Activated naive CD4-positive, alpha-beta T cell treated with anti-CD3 and anti-CD28 coated beads, Interleukin-2, amount 50 U/mL, for 72 hours (primary cell): ENCODE measurements at places on chromosomes 7 and 10.

DNA sequence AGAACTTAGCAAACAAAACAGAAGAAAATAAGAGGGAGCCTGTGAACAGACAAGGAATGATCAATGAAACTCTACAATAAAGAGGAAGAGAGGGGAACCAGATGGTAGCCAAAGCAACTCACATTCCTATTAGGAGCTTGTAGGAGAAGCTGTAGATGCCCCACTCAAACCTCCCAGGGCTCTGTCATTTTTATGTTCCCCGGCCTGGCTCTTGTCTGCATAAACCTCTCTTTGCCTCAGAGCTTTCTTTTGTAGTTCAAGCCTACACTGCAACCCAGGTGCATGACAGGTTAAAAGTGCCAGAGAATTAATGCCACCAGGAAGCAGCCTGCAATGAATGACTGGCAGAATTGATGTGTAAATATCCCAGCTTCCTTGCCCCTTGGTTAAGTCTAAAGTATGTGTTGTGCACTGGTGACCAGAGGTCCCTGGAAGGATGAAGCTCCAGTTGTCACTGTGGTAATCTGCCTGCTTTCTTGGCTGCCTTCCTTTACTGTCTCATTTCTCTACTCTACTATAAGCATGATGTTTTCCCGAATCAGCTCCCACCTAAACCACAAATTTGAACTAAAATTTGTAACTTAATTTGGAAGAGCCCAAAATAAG, 40.4 kb downstream of the HDAC9 start:
- DNase-seq = no peak

GRCh38 chr7:110948280-110948679, 142.6 kb upstream of the LRRN3 start:
- DNase-seq = no peak

DNA sequence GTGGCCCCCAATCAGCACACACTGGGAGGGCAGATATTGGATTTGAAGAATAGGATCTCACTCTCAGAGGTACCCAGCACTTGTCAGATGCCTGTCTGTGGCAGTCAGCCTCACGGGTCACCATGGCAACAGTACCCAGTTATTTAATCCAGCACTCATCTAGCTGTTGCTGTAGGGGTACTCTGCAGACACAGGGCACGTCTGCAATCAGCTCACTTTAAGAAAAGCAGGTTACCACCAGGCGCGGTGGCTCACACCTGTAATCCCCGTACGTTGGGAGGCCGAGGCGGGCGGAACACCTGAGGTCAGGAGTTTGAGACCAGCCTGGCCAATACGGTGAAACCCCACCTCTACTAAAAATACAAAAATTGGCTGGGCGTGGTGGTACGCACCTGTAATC, 11.9 kb downstream of the SFXN4 start:
- DNase-seq = no peak

- DNase-seq = no peak
These were observed 69.5 kb downstream of the LMBR1 start for GRCh38 chr7:156823435-156823834.

- DNase-seq = peak; percentile 22
These were observed at the start of gene MICALL2 for GRCh38 chr7:1458683-1459511. MICALL2 (minus strand) TSS chr7:1459470; CDS start chr7:1459326, 144 bp downstream.

- DNase-seq = no peak
These were observed 104.1 kb upstream of the AFAP1L2 start for GRCh38 chr10:114508376-114508775.

DNA sequence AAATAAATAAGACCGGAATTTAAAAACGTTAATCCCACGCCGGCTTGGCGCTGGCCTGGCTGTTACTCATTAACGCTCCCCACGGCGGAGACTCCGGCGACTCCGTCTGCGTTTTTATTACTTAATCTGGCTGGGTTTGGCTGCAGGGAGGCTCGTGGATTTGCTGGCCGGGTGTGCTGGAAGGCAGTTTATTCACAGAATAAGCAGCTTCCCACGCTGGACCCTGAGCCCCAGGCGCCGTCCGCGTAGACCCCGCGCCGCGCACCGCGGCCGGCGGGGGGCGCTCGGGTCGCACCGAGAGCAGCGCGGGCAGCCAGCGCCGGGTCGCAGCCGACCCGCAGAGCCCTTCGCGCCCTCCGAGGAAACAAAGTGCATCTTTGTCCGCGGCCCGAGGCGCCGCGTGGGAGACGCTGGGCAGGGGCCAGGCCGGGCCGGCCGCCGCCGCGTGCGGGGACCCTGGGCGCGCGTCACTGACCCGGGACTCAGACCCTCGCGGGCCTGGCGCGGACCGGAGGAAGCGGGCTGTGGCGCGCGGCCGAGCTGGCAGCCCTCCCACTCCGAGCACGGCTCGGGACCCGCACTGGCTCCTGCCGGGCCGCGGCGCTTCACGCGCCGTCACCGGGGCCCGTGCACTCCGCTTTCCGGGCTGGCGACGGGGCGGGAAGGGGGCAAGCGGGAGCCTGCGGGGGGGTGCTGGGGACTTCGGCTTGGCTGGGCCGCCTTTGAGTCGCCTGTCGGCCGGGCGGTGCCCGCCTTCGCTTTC, 587 bp upstream of the GRK5 start:
- peak; percentile 80 for DNase-seq

DNA sequence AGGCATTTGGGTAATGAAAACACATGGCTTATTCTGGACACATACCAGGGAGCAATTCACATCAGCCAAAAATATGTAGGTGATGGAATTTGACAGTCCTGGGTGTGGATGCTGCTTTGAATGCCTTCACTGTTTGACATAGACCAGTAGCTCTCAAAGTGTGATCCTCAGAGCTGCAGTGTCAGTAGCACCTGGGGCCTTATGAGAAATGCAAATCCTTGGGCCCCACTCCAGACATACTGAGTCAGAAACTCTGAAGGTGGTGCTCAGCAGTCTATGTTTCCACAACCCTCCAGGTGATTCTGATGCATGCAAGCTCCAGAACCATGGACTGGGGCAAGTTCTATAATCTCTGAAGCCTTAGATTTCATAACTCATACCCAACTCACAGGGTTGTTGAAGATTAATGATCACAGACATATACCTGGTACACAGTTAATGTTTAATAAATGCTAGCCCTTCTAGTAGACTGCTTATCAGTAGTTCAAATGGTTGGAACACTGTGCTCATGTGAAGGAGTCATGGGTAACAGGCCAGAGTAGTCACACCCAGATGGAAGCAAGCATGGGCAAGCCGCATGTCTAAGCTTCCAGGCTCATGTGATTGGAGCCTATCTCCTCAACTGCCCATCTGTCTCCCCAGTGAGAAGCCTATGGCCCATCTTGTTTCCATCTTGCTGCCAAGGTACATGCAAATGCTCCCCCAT, 715.7 kb downstream of the GRID1 start:
- DNase-seq = no peak

GRCh38 chr7:139591550-139592195, 68.2 kb downstream of the CLEC2L start:
- no peak for DNase-seq

- DNase-seq = no peak
These were observed 112.5 kb upstream of the UNC5B start for GRCh38 chr10:71099731-71100361.

GRCh38 chr7:105656922-105657521, 75.7 kb upstream of the EFCAB10 start:
- DNase-seq = peak; percentile 82

DNA sequence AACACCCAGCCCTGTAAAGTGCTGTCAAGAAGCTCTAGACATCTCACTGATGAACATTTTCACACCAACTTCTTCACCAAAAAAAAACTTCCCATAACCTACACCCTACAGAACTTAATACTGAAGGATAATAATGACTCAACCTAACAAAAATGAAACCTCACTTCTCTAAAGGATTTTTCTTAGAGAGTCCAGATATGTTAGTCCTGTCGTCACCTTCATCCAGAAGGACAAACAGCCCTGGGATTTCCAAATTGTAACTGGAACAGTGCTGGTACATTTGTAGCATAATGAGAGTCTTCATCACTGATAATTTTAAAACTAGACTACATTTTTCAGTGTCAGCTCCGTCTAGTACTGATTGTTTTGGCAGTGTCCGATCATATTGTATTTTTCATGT, 528.6 kb upstream of the CELF2 start:
- no peak for DNase-seq

DNA sequence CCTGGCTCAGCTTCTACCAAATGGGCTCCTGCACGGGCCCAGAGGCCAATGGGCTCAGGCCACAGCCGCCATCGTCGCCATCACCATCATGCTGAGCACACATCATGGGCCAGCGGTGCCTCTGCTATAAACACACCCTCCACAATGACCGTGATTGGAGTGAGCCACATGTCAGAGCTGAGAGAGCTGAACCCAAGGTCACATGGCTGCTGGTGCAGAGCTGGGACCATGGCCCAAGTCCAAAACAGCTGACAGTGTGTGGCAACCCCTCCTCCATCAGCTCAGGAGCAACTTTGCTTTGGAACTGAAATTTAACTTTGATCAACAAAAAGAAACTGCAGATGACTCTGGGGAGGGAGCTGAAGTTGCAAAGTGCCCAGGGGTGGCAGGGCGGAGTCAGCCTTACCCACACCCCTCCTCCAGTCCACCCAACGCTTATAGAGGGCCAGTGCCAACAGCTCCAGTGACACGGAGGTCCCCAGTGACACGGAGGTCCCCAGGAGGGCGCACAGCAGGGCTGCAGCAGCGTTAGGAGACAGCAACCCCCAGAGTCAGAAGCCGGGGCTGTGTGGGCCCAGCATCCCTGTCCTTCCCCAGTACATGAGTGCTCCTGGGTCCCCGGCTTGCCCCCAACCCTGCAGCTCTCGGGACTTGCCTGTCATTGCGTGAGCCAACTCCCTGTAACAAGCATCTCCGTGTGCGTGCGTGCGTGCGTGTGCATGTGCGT, 249.6 kb downstream of the ELFN1 start:
- DNase-seq = no peak

DNA sequence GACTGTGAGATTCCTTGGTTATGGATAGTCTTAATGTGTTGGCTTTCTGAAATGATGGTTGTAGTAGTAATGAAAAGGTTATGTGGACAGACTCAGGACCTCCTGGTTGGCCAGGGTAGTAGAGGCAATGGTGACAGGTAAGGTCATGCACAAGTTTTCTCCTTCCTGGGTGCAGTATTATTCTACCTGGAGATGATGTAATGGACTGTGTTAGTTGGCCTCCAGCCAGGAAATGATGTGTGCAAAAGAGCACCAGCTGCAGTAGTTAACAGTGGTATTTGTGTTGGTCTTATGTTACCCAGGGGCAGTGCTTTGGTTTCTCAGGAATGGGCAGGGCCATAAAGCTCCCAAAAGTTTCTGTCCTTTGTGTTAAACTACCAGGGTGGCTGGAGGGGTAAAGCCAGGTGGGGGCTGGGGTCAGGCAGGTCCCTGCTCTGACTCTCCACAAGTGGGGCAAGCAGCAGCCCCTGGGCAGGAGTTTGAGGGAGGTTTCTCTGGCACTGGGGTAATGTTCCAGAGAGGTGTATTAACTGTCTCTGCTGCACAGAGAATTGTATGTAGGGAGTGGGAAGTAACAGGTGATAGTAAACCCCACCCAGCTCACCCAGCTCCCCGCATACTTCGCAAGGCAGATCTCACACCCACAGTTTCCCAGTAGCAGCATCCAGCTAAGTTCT, 36.3 kb downstream of the GPR22 start:
- no peak for DNase-seq

GRCh38 chr7:15309872-15310271, 251.9 kb downstream of the AGMO start:
- no peak for DNase-seq

- DNase-seq = no peak
These were observed 37.7 kb downstream of the CFAP58 start for GRCh38 chr10:104391150-104391968.

- no peak for DNase-seq
These were observed 69.4 kb upstream of the COL13A1 start for GRCh38 chr10:69732147-69732825.

DNA sequence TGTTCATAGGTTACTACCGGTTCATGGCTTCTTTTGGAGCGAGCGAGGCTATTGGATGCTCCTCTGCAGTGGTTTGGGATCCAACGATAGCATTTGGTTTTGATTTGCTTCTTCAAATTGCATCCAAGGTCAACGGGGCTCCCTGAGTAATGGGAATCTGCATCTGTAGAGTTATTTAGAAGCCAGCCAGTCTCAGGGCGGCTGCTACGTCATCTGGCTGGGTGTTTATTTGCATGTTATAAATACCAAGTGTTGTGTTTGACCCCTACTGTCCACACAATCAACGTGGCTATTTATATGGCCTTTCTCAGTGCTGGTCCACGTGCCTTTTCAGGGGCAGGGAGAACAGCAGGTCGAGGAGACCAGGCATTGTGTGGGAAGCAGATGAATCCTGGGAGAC, 137.7 kb downstream of the PRPF18 start:
- DNase-seq = no peak

DNA sequence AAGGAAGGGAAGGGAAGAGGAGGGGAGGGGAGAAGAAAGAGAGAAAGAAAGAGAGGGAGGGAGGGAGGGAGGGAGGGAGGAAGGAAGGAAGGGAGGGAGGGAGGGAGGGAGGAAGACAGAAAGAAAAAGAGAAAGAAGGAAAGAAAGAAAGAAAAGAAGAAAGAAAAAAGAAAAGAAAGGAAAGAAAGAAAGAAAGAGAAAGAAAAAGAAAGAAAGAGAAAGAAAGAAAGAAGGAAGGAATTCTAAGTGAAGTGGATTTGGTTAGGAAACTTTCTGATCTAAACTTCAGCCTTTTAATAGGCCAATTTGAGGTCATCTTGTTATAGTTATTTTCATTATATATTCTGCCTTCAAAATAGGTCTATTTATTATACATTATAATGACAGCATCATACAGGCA, 4.3 kb downstream of the CAV2 start:
- DNase-seq = no peak

GRCh38 chr10:73097305-73097670, 622 bp upstream of the P4HA1 start:
- no peak for DNase-seq

DNA sequence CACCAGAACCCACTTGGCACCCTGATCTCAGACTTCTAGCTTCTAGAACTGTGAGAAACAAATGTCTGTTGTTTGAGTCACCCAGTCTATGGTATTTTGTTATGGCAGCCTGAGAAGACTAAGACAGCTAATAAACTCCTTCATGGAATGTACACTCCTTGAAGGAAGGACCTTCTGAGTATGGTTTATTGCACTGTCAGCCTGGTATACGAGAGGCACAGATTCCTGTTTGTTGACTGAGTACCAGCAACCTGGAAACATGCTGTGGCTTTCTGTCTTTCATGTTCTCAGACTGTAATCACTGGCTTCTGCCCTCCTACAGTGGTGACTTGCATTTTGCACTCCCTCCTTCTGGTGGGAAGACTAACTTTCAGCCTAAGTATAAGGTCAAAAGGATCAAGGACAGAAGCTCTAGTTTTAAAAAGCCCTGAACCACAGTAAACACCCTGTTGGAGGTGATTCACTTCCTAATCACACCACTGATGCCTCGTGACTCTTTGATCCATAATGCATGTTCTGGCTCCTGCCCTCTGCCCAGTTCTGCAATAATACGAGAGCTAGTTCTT, 319.0 kb upstream of the NPSR1 start:
- no peak for DNase-seq

GRCh38 chr7:41323806-41324205, 379.1 kb downstream of the INHBA start:
- DNase-seq = no peak
